ENCODE measurements at places on chromosomes 3 and 15. TPM values are rescaled to one million over a fixed set of nuclear protein-coding genes. Genes with fewer than 3 reads are reported as not detected.
A peak's percentile ranks its signal among the peaks of the same experiment; 100 is the strongest.

GRCh38 chr15:64931381-64931780 is 19.7 kb downstream of the ANKDD1A start:
- no peaks in the 10 kb centered on the region for H3K4me1 ChIP-seq
- no peak overlapping the region for H3K4me3 ChIP-seq
- H3K27ac ChIP-seq = no peak overlapping the region
- no peaks in the 10 kb centered on the region for H3K27me3 ChIP-seq
- H3K36me3 ChIP-seq = peaks cover 4% of the 10 kb centered on the region

The CHL1 gene
- 7.5 TPM for total RNA-seq

DNA sequence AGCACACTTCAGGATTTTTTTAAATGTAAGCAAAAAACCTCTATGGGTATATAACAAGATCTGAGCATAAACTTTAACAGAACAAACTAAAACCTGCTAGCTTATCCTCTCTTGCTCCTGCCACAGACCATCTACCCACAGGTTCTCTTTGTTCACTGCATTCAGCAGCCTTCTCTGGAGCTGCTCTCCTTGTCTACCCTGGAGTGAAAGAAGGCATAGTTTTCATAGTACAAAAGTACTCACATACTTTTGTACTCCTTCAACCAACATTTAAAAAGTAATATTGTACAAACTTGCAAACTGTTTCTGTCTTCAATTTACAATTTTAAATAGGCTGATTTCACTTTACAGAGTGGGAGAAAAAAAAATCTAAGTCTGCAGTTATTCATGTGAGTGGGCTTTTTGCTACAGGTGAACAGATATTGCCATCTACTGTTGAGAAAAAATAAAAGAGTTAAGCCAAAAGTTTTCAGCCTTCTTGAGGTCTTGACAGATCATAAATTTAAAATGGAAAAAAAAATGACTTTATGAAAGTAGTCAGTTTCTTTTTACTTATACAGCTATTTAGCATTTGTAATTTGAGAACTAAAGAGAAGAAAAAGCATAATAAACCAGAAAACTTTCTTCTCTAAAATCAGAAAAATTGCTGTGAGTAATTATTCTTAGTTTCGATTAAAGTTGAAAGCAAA is 20.4 kb downstream of the TERC start:
- no peaks in the 10 kb centered on the region for H3K27me3 ChIP-seq
- H3K4me1 ChIP-seq = no peaks in the 10 kb centered on the region
- no peak for DNase-seq
- H3K4me3 ChIP-seq = no peak overlapping the region
- H3K27ac ChIP-seq = no peak overlapping the region

DNA sequence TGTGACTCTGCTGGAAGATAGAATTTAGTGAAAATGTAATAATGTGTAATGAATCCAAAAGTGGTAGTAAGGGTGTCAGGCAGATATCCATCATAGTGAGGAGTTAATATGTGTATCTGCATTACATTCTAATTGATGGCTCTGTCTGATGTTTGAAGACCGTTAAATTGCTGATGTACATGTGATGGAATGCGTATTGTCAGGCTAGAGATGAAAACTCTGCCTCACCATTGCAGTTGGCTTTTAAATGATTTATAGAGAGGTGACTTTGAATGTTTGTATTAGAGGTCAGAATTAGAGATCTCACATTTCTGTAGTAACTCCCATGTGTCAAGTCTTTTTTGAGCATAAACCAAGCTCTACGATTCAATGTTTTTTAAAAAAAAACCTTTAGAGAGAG is 234.6 kb downstream of the NAALADL2 start:
- H3K27ac ChIP-seq = no peak overlapping the region
- H3K36me3 ChIP-seq = no peaks in the 10 kb centered on the region
- no peaks in the 10 kb centered on the region for H3K27me3 ChIP-seq
- DNase-seq = no peak
- H3K4me3 ChIP-seq = no peak overlapping the region
- peaks cover 7% of the 10 kb centered on the region for H3K4me1 ChIP-seq

GRCh38 chr3:24945563-24945962 is 450.9 kb upstream of the THRB start:
- H3K4me3 ChIP-seq = no peak overlapping the region
- no peaks in the 10 kb centered on the region for H3K27me3 ChIP-seq
- H3K27ac ChIP-seq = no peak overlapping the region
- no peak for DNase-seq

DNA sequence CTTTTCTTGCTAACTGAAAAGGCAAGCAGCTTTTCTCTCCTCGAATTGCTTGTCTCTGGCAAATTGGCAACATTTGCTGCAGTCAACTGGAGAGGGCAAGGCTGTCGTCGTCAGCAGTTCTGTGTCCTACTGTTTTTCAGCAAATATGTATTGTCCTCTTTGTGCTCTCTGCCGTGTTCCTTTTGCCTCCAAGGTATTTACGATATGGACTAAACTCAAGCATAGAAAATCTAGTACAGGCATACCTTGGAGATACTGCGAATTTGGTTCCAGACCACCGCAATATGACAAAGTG is 558 bp upstream of the SLC30A4 start:
- DNase-seq = no peak
- H3K36me3 ChIP-seq = no peaks in the 10 kb centered on the region
- no peaks in the 10 kb centered on the region for H3K27me3 ChIP-seq
- peak overlapping the region; percentile 93 for H3K4me3 ChIP-seq
- H3K4me1 ChIP-seq = peaks cover 7% of the 10 kb centered on the region
- peak overlapping the region; percentile 66 for H3K27ac ChIP-seq

DNA sequence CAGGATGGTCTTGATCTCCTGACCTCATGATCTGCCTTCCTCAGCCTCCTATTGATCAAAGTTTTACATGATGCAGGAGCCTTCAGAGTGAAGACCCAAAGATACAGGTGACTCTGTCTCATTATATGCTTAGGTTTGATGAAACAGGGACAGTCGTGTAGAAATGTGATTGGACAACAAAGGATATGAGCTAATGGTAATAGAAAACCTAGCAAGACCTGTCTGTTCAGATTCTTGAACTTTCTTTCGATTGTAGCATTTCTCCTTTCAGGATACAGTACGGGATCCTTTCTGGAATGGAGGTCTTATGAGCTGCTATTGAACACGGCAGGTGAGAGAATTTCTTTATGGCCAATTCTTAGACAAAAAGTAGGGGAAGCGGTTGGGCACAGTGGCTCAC is at the start of gene ACKR2:
ACKR2 (plus strand) TSS at position 244 of the 400 bp plus-strand sequence. CDS start 55,058 bp downstream, outside the sequence.
- no peaks in the 10 kb centered on the region for H3K36me3 ChIP-seq
- DNase-seq = no peak
- H3K27ac ChIP-seq = no peak within 1 kb of the TSS
- no peaks in the 10 kb centered on the region for H3K27me3 ChIP-seq
- no peak within 1 kb of the TSS for H3K4me3 ChIP-seq
- peaks cover 4% of the 10 kb centered on the region for H3K4me1 ChIP-seq

The COL6A5 gene
- not detected for total RNA-seq

DNA sequence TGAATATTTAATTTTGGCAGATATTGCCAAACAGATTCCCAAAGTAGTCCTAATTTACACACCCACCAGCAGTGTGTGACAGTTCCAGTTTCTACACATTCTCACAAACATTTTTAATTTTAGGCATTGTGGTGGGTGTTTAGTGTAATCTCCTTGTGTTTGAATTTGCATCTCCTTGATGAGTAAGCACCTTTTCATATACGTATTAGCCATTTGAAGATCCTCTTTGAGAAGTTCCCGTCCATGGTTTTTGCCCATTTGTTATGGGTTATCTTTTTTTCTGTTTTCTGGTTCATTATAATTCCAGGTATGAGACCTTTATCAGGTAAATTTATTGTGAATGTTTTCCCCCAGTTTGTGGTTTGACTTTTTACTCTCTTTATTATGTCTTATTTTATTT is 2.3 kb upstream of the TM4SF19 start:
- H3K4me3 ChIP-seq = no peak overlapping the region
- no peaks in the 10 kb centered on the region for H3K36me3 ChIP-seq
- H3K27me3 ChIP-seq = no peaks in the 10 kb centered on the region
- DNase-seq = no peak
- H3K27ac ChIP-seq = no peak overlapping the region
- H3K4me1 ChIP-seq = no peaks in the 10 kb centered on the region

GRCh38 chr15:99445272-99445850 is 120.4 kb upstream of the MEF2A start:
- H3K27me3 ChIP-seq = no peaks in the 10 kb centered on the region
- H3K4me3 ChIP-seq = no peak overlapping the region
- no peak overlapping the region for H3K27ac ChIP-seq
- no peak for DNase-seq
- H3K4me1 ChIP-seq = peaks cover 53% of the 10 kb centered on the region

DNA sequence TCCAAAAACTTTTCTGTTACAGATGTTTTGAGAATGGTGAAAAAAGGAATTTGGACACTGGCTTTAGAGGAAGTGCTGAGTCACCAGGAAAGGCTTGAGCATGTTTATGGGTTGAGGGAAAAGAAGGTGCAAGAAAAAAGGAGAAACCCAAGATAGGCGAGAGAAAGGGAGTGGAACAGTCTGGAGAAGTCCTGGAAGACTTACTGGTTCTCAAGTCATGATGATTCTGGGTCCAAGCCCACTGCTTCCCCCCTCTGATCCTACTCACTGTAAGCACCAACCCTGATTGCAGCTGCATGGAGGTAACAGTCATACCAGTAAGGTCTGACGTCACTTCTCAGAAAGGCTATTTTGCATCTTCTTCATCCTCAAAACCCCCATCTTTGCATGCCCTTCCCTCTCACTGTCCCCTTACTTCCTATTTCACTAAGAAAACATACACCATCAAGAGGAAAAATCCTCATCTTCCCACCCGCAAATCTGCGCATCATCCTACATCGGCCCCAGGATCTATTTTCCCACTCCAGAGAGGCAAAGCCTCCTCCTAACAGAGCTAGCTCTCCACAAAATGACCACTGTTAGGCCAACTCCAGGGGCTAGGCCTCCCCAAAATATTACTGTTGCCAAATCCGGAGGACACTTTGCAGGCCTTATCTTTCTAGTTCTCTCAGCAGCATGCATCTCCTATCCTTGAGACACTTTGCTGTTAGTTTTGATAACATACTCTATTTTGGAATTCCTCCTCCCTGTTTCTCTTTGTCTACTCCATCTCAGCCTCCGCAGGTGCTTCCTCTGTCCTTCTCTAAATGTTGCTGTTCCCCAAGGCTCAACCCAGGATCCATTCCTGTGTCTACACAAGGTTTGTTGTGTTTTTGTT is 3.2 kb upstream of the ATP13A3 start:
- H3K4me1 ChIP-seq = peaks cover 14% of the 10 kb centered on the region
- peak overlapping the region; percentile 89 for H3K27ac ChIP-seq
- no peaks in the 10 kb centered on the region for H3K27me3 ChIP-seq

GRCh38 chr3:23809840-23810342 is 4.1 kb downstream of the UBE2E1 start:
- H3K36me3 ChIP-seq = peaks cover 2% of the 10 kb centered on the region
- no peak for DNase-seq
- H3K27ac ChIP-seq = peak overlapping the region; percentile 61
- no peaks in the 10 kb centered on the region for H3K27me3 ChIP-seq

- H3K4me1 ChIP-seq = peaks cover 6% of the 10 kb centered on the region
- no peak overlapping the region for H3K4me3 ChIP-seq
Measured at GRCh38 chr3:159913712-159914414, 74.8 kb upstream of the IL12A start.

DNA sequence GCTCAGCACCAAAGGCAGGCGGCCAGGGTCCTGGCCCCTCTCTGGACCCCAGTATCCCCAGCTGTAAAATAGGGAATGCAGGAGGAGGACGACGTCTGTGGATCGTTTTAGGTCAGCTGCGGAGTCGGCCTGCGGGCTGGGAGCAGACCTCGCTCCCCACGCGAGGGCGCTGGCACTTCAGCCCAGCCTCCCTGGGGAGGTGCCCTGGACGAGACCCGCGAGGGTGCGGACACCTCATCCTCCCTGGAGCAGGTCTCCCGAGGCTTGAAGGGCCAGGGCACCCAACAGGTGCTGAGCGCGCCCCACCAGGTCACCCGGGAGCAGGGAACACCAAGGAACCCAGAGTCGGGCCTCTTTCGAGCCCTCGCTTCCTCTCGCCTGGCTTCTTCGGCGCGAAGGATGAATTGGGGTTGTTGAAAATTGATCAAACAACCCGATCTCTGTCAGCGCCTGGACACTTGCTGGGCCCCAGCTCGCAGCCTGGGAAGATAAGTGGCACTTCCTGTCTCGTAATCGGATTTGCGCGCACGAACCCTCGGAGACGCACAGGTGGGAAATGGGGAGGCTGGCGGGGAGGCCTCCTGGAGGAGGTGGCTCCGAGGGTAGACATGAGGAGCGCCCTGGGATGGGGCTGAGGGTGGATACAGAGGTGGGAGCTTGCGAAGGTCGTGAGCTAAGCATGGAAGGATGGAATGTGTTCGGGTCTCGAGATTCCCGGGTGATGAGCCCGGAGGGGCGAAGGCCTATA is 588 bp upstream of the VIPR1 start:
- DNase-seq = no peak
- no peak overlapping the region for H3K27ac ChIP-seq
- peaks cover 16% of the 10 kb centered on the region for H3K4me1 ChIP-seq

- no peaks in the 10 kb centered on the region for H3K36me3 ChIP-seq
- peaks cover 47% of the 10 kb centered on the region for H3K4me1 ChIP-seq
- H3K4me3 ChIP-seq = no peak overlapping the region
- DNase-seq = no peak
- H3K27me3 ChIP-seq = no peaks in the 10 kb centered on the region
Measured at GRCh38 chr3:119628390-119628789, 30.7 kb downstream of the PLA1A start.

DNA sequence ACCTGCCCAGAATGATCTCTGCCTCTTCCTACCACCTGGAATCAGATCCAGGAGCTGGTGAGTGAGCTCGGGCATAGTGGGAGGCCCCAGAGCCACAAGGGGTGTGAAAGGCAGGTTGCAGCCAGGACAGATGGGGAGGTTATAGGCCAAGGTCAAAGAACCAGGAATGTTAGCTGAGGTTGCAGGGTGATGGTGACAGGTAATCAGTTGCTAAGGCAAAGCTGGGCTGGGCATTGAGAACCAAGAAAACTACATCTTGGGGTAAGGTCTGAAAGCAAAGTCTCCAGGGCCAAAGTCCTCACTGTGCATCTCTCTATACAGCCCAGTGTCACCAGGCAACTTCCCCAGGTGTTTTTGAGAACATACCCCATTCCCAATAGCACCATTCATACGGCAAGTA is 38.4 kb upstream of the SLC6A11 start:
- H3K4me3 ChIP-seq = no peak overlapping the region
- H3K27me3 ChIP-seq = no peaks in the 10 kb centered on the region
- no peak for DNase-seq
- H3K4me1 ChIP-seq = no peaks in the 10 kb centered on the region
- no peaks in the 10 kb centered on the region for H3K36me3 ChIP-seq

DNA sequence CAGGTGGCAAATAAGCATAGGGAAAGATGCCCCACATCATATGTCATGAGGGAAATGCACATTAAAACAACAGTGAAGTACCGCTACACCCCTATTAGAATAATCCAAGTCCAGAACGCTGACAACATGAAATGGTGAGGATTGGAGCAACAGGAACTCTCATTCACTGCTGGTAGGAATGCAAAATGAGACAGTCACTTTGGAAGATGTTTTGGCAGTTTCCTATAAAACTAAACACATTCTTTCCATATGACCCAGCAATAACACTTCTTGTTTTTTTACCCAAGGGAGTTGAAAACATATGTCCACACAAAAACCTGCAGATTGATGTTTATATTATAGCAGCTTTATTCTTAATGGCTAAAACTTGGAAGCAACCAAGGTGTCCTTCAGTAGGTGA is 116.4 kb upstream of the TOPAZ1 start:
- no peaks in the 10 kb centered on the region for H3K27me3 ChIP-seq
- no peak overlapping the region for H3K27ac ChIP-seq
- H3K4me3 ChIP-seq = no peak overlapping the region
- no peaks in the 10 kb centered on the region for H3K4me1 ChIP-seq

The REC114 gene
- total RNA-seq = not detected

All from thoracic aorta (tissue), 2 donors.